ENCODE measurements at places on chromosomes 2 and 18.

GRCh38 chr18:45932708-45933107 is 34.4 kb downstream of the EPG5 start:
- no peak for DNase-seq

DNA sequence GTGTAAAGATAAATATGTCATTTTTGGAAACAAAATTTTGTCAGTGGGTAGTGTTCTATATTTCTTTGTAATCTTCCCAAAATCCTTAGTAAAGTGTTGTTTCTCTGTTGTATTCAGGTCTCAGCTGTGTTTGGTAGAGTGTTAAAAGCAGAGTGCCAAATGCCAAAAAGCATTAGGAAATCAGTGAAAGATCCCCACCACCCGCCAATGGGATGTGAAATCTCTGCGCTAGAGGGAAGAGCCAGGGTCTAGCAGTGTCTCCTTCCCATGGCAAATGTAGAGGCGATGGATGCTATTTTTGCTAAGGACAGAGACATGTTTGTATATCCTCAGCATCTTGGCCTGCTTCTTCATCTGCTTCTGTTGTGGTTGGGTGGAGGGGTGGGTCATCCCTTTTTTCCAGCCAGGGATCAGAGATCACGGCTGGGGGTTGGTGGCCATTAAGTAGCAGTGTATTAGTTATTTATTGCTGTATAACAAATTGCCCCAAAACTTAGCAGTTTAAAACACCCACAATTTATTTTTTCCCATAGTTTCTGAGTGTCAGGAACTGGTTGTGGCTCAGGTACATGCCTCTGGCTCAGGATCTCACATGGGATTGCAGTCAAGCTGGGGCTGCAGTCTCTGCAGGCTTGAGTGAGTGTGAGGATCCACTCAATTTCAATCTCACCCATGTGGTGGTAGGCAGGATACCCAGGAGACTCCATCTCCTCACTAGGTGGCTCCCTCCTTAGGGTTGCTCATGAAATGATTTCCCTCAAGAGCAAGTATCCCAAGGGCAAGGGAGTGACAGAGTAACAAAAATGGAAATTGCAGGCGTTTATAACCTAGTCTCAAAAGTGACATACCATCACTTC is 211.9 kb downstream of the MYCN start:
- DNase-seq: no peak

DNA sequence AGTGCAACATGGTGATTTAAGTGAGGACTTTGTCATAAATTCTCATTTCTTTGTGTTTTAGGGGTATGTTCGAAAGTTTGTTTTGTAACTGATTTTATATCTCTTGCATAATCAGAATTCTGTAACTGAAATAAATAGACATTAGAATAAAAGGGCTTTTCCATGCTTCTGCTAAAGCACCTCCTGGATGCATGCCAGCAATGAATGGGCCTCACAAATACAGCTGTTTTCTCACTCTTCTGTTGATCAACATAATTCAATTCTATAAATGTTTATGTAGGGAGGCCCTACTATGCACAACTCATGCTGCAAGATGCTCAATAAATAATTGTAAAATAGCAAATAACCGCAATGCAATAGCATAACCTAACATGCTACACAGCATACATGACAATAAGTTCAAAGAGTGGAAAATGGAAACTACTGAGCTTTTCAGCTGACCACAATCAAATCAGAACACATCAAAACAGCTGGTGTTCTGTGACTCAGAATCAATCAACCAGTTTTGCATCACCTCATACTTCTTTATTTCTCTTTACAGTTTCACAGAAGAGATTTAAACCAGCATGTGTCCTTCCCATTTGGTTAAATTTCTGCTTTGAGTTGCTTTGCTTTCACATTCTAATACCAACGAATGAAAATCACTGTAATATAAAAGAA is 11.0 kb downstream of the CDH7 start:
- DNase-seq: no peak

DNA sequence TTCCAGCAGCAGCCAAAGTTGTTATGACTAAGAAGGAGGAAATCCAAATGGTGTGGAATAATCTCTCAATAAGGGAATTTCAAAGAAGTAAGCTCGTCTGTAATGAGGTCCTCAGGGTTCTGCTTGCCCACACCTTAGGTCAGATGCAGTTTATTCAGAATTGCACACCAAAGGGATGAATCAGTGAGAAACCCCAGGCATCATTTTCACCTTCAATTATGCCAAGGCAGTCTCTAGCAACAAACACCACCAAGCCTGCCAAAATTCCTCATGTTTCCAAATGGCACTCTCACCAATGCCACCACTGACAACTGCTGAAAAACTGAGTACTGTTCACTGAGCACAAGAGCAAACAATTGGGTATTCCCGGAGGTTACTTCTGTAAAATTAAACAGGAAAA is 43.6 kb downstream of the KCNG3 start:
- peak; percentile 17 for DNase-seq

DNA sequence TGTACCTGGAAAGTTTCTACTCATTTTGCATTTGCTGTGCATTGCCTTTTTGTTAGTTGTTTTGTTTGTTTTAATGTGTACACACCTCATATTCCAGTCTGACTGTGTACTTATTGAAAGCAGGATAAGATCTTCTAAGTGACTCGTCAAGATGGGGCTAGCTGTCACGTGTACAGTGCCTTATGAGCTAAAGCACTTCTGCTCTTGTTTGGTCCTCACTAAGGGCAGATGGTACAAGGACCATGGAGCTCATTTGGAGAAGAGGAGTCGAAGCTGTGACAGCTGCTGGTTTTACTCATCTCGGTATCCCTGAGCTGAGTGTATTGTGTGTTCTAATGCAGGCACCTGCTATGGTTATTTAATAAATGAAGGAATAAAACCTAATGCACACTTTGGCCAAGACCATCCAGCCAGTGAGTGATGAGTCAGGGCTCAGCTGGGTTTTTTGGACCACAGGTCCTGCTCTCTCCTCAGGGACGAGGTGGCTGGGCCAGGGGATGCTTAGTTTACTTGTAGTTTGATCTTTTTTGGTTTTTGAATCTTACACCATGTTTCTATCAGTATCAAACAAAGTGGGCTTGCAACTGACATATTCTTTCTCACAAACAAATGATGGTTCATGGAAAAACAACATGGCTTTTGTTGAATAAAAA is 152.5 kb upstream of the APCDD1 start:
- no peak for DNase-seq

DNA sequence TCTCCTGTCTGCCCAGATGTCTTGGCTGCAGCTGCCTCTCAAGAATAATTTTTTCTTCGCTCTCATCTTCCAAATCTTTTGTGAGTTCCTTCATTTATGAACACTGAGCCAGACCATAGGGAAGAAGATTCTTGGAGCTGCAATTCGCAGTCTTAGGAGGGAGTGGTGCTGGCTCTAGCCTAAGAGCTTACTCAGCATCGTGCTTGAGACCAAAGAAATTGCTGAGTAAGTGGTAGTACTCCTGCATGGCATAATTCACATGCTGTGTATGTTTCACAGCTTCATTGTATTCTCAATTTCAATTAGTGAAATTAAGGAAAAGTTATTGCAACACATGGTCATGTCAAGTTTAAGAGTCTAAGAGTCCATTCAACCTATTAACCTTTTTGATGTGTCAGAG is 771.7 kb downstream of the ADCYAP1 start:
- no peak for DNase-seq

DNA sequence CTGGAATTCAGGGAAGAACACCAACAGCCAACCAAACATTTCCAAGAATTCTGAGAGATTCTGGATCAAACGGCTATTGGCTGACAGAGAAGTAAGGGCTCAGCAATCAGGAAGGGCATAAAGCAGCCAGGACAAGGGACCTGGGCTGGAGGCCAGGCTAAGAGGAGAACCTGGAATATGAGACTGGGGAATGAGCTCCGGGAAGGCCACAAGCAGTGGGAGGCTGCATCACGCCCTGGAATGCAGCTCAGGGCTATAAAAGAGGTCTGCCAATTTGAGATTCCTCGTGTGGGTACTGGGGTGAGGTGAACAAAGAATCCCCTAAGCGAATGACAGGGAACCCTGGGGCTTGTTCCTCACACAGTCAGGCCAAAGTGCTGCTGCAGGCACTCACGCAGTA is 60.4 kb downstream of the ANO7 start:
- DNase-seq: no peak

GRCh38 chr2:120910164-120910563 is 174.5 kb downstream of the GLI2 start:
- DNase-seq: no peak

- DNase-seq: no peak
Observed at GRCh38 chr2:128457716-128458115, 139.0 kb upstream of the HS6ST1 start.

DNA sequence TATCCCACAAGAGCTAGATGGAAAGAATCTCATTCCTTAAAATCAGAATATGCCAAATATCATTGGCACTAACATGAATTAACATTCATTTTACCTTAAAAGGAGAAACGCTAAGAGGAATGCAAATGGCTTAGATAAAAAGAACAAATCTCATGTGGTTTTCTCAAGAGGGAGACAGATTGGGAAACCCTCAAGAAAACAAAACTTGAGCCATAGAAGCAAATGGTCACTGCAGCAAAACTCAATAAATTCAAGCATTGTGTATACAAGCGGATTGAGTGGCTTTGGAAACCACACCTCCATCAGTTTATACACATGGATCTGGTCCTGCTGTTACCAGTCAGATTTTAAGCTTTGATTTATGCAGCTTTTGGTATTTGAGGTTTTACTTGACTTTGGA is 1331.8 kb upstream of the ZEB2 start:
- no peak for DNase-seq

DNA sequence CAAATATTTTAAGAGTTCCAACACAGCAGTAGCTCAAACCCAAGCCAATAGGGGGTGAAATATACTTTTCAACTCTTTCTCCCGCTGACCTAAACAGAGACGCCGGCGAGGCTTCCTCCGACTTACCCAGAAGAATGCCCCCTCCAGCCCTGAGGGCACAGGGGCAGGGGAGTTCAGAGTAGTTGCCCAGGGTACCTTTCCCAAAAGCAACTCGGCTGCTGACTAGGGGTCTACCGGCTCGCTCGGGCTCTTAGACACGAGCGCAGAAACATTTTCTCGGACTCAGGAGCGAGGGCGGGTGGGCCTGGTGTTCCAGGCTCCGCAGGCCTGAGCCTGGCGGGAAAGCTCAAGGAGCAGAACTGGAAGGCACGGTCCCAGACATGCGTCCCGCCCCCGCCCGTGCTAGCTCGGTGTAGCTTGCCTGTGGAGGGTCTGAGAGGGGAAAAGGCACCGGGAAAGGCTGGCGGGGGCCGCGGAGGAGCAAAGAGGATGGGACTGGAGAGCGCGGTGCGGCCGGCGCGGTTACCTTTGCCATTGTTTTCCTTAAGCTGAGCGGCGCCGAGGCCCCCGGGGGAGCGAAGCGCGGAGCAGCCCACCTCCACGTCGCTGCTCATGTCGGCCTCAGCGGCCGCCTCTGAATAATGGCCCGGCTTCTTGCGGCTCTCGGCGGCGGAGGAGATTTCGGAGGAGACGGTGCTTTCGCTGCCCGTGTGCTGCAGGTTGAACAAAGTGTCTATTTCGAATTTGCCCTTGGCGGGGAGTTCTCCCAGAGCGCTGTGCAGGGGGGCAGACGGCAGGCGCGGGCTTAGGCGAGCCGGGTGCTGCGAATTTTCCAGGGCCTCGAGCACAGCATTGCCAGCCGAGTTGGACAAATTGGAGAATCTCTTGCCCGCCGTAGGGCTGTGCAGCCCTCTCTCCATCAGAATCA is 674 bp downstream of the EVX2 start:
- no peak for DNase-seq

DNA sequence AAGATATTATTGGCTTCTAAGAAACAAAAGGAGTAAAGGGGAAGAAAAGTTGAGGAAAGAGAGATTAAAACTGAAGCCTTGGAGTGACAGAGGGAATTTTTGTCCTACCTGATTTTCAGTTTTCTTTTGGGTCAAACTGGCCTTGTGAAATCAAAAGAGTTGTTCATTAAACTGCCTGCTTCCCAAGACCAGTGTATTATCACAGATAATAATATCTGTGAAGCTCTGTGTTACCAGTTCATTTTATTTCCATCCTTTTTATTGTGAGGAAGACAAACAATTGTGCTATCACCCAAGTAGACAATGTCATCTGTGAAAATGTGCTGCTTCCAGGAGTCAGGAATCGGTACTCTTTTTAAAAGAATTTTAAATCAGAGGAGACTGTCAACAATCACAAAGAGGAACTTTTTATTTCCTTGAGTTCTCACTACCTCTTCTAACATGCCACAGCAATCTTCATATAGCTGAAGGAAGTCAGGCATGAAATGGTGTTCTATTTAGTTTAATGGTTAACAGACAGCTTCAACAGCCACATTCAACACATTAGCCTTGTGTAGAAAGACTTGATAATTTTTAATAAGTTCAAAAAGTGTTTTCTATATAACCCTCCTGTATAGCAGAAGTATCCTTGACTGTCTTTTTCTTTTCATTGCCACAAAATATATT is 554.8 kb downstream of the PIK3C3 start:
- DNase-seq: no peak
